Ovary (tissue), 10 donors: ENCODE measurements at places on chromosomes 13 and 19.

DNA sequence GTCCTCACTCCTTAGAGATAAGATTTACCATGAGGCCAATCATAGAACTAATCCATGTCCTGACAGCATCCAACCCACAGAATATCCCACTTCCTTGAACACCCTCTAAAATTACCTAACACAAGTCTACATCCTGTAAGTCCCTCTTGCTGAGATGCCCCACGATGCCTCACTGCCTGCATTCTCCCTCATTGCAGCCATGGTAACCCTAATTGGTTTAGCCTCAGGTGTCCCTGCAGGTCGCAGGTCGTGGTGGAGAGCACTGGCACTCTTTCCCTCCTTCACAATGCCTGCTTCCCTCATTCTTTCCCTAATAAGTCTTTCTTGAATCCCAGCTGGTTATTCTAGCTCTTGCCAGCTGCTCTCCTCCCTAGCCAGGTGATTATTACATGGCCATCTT lies 35.3 kb upstream of the MYO16 start:
- no peak for DNase-seq

DNA sequence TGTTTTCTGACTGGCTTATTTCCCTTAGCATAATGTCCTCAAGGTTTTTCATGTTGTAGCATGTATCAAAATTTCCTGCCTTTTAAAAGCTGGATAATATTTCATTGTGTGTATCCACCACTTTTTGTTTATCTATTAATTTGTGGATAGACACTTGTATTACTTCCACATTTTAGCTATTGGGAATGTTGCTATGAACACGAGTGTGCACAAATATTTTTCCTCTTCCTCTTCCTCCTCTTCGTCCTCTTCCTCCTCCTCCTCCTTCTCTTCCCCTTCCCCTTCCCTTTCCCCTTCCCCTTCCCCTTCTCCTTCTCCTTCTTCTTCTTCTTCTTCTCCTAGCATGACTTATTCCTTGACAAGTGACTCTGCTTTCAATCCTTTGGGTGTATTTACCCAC lies 51.2 kb upstream of the KL start:
- no peak for DNase-seq

DNA sequence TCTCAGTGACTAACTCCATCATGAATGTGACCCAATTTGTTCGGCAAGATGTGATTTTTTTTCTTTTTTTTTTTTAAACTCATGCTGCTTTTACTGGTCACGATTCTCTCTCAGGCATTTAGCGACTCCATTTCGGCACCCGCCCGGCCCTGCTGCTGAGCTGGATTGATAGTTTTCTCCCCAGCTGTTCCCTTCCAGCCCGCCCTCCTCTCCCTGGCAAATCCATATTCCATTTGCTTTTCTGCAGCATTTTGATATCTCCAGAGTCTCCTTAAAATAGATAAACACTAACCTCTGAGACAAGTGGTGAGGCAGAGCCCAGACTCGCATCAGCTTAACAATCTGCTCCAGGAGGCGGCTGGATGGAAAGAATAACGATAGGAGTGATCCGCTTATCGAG lies 55.5 kb upstream of the KATNAL1 start:
- DNase-seq, result no peak

DNA sequence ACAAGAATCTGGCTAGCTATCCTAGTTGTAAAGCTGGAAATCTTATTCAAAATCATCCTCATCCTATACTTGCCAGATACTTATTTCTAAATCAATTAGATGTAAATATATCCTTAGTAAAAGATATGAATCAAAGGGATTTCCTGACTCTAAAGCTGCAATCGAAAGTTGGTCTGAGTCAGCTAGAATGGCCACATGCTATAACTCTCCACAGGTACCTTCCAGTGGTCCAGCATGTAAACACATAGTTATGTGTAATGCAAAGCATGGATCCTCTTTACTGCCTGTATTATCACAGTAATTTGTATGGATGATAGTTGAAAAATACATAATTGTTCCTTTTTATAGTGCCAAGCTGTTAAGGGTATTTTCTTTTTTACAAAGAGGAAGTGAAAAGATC lies 27.4 kb downstream of the SLITRK6 start:
- no peak for DNase-seq
